ENCODE measurements at places on chromosomes 12 and 14. TPM values are rescaled to one million over a fixed set of nuclear protein-coding genes. Genes with fewer than 3 reads are reported as not detected.
A peak's percentile ranks its signal among the peaks of the same experiment; 100 is the strongest.

DNA sequence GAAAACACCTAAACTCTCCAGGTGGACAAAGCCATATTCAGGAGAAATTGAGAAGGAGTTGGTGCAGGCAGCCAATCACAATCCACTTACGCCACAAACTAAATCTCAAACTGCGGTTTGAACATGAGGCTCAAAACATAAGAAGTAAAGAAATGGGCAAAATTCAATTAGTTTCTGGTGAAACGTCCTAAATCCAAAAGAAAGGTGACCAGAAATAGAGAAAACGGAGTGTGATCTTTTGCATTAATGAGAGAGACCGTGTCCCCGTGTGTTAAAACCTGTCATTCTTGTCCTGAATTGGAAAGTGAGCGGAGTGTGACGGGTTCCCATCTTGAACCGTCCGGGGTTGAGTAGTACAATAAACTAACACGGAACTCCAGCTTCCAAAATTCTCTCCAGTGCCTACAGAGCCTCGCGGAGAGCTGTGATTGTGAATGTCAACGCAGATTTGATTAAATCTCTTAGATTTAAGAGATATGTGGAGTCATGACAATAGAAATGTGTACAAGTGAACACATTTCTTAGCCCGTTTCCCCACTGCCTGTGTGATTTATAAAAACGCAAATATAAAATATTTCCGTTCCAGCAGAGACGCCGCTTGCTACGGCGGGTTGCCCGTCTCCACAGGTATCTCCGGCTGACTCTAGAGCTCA lies 595 bp upstream of the METAP2 start:
- peaks cover 11% of the 10 kb centered on the region for H3K36me3 ChIP-seq
- no peaks in the 10 kb centered on the region for H3K4me1 ChIP-seq
- peak; percentile 42 for DNase-seq

- no peaks in the 10 kb centered on the region for H3K27me3 ChIP-seq
- no peak for DNase-seq
- no peaks in the 10 kb centered on the region for H3K36me3 ChIP-seq
- no peak overlapping the region for H3K27ac ChIP-seq
- peaks cover 18% of the 10 kb centered on the region for H3K4me1 ChIP-seq
Measured at GRCh38 chr12:108625228-108625627, 8.5 kb downstream of the SELPLG start.

DNA sequence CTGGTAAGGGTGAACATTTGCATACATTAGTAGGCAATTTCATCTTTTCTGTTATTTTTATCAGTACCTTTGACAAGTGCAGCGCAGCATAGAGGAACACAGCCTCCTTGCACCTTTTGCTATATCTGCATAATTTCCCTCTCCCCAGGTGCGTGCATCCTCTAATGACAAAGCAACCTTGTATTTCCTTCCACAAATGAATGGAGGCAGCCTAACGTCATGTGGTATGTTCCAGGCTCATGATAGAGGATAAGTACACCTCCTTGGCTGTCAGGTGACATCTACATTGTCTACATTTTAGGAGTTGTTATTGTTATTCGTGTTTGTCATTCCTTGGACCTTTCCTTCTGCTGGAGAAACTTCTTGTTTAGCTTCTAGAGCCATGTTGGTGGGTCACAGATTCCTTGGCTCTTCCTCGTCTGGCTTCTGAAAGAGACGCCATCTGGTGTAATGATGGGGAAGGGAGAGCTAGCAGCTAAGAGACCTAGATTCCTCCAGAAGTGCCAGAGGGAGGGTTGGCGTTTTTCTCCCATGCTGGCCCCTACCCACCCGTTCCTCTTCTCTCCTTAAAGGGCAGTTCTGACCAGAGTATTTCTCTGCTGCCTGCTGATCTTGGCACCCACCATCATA lies 37.0 kb downstream of the EVL start:
- no peaks in the 10 kb centered on the region for H3K27me3 ChIP-seq
- no peak overlapping the region for H3K27ac ChIP-seq
- peaks cover 3% of the 10 kb centered on the region for H3K36me3 ChIP-seq
- H3K4me3 ChIP-seq = no peak overlapping the region

DNA sequence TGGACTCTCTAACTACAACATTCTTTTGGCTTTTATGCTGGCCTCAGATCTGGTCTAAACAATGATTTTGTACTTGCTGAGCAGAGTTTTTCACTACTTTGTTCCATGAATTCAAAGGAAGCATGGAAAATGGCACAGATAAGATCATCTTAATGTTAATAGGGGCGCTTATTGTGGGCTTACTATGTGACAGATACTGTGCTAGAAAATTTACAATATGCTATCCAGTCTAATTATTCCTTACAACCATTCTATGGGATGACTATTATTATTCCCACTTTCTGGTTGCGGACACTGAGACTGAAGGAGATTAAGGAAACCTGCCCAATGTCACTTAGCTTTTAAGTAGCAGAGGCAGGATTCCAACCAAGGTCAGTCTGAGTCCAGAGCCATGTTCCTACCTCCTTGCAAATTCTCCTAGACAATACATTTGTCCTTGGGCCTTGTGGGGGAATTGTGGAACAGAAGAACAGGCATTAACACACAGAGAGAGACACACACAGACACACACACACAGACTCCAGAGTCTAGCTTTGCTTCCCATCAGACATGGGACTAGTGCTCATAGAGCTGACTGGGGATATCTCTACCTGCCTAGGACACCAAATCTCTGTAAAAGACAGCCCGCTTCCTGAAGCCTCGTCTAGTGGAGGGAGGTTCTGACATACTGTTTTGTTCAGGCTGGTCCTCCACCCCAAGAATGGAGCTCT lies 107.7 kb downstream of the SLC38A1 start:
- no peak for DNase-seq
- H3K36me3 ChIP-seq = no peaks in the 10 kb centered on the region
- no peak overlapping the region for H3K27ac ChIP-seq
- no peak overlapping the region for H3K4me3 ChIP-seq

GRCh38 chr12:46374310-46374709 lies 1.7 kb upstream of the SLC38A2 start:
- peak overlapping the region; percentile 94 for H3K27ac ChIP-seq
- H3K36me3 ChIP-seq = peaks cover 17% of the 10 kb centered on the region
- H3K4me1 ChIP-seq = peaks cover 7% of the 10 kb centered on the region
- H3K27me3 ChIP-seq = no peaks in the 10 kb centered on the region

GRCh38 chr14:22852940-22853767 lies 16.8 kb downstream of the MMP14 start:
- DNase-seq = peak; percentile 83
- H3K36me3 ChIP-seq = no peaks in the 10 kb centered on the region
- peak overlapping the region; percentile 77 for H3K27ac ChIP-seq
- H3K27me3 ChIP-seq = no peaks in the 10 kb centered on the region
- peak overlapping the region; percentile 38 for H3K4me3 ChIP-seq
- peaks cover 30% of the 10 kb centered on the region for H3K4me1 ChIP-seq

The DICER1 gene
- 8.3 TPM for polyA plus RNA-seq

The RD3L gene
- polyA plus RNA-seq = not detected

The CCDC38 gene
- not detected for polyA plus RNA-seq

Data from IMR-90 (cell line).